Colonic mucosa (tissue), 4 donors: ENCODE measurements at places on chromosomes 6 and 20. TPM values are rescaled to one million over a fixed set of nuclear protein-coding genes. Genes with fewer than 3 reads are reported as not detected.

TMX4 gene
- total RNA-seq, result 26.5 TPM

SLC17A1 gene
- total RNA-seq, result not detected

PPP1R3G gene
- 5.5 TPM for total RNA-seq

TMEM170B gene
- 0.82 TPM for total RNA-seq

LHFPL5 gene
- not detected for total RNA-seq
